ENCODE measurements at places on chromosomes 7 and 10. TPM values are rescaled to one million over a fixed set of nuclear protein-coding genes. Genes with fewer than 3 reads are reported as not detected.

GRCh38 chr7:44808914-44809393, 12.5 kb downstream of the PPIA start:
- no peak for DNase-seq

DNA sequence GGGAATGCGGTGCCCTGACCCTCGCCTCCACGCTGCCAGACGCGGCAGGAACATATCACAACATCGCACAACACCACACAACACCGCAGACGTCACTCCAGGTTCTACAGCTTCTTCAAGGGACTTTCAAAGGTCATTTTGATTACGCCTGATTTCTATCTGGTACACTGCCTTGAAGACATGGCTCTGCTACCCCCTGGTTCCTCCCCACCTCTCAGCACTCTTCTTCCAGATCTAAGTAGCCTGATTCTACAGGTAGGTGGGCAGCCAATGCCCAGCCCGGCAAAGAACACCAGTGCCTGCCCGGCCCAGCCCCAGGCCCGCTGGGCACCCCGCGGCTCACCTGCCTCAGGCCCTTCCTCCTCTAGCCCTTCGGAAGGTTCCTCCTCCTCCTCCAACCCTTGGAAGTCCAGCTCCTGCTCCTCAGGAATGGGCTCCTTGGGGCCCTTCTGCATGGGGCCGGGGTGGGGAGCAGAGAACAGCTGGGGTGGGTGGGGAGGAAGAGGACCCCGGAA, 8.4 kb downstream of the GIGYF1 start:
- no peak for DNase-seq

GRCh38 chr10:30806850-30807249, 177.3 kb upstream of the LYZL2 start:
- no peak for DNase-seq

Gene AOC1
- total RNA-seq = not detected

Gene RPP30
- 63.9 TPM for total RNA-seq
